Kidney capillary endothelial cell (primary cell): ENCODE measurements at places on chromosomes 7 and 10.

GRCh38 chr7:52719677-52720076 lies 315.8 kb upstream of the POM121L12 start:
- DNase-seq: no peak

DNA sequence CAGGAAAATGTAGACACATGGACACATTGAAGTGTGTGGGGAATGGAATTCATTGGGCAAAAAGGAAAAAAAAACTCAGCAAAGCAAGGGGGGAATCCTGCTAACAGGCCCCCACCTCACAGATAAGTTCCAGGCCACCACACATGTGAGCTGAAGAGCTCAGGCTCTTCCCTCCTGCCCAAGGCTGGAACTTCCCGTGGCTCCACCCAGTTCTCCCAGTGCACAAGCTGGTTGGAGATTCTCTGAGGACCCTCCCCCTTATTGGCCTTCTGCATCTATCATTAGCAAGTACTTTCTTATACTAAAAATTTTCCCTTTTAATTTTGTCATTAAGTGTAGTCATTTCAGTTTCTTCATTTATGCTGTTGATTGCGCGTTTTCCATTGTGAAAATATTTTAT lies 190.8 kb downstream of the CCSER2 start:
- DNase-seq: no peak

GRCh38 chr7:30598121-30598876 lies 3.6 kb downstream of the GARS1 start:
- DNase-seq: no peak

DNA sequence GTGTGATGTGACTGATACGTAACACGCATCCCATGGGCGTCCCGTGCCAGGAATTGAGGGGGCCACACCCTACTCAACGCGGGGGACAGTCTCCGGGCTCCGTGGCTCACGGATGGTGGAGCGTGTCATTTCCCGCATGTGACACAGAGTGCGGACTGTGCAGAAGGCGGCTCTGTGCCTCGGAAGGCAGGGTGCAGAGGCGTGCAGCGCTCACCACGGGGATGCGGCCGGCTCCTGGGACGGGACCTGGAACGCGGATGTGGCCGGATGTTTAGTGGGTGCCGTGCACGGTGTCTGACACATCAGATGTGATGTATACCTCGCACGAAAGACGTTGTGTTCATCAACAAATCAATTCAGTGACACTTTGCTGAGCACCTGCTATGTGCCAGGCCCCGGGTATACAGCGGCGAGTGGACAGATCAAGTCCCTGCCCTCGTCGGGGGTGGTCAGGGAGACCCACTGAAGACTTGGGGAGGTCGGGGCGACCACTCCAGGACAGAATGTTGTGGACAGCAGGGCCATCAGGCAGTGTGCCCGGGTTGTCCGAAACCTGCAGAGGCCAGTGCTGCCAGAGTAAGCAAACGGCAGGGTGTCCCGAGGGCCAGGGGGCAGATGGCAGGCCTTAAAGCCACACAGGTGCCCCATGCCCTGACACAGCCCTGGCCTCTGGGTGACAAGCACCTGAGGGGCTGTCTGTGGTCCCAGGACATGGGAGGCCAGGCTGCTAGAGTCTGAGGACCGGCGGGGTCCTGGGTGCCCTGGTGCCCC lies 38.1 kb downstream of the MICALL2 start:
- no peak for DNase-seq

- DNase-seq: no peak
Measured at GRCh38 chr7:9217204-9217603, 783.8 kb downstream of the NXPH1 start.

DNA sequence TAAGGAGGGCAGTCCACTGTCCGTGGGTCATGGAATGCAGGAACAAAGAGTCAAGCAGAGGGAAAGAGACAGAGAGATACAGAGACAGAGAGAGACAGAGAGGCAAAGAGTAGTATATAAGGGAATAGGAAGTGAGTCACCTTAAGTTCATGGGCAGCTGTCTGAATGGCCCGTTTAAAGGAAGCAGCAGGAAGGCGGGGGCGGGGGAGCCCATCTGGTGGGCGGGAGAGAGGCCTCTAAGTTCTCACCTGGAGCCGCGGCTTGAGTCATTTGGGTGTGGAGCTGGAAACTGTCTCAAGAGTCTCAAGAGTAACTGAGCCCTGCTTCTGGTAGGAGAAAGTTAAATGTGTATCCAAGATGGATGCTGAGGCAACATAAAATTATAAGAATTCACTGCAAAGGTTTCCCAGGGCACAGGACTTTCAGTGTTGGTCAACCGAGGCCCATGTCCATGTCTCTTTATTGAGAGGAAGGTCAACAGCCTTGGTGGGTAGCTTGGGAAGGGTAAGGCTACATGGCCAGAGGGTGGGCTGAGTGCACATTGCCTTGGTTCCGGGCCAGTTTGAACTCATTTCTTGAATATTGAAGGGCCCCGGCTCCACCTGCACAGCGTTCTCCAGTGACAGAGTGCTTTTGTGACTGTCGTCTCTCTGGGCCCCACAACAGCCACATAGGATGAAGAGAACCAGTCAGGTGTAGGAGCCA lies 85.5 kb upstream of the CACUL1 start:
- peak; percentile 33 for DNase-seq

GRCh38 chr7:151676759-151677158 lies 157.1 kb upstream of the RHEB start:
- no peak for DNase-seq

GRCh38 chr7:17466216-17466615 lies 167.8 kb downstream of the AHR start:
- DNase-seq: no peak

- no peak for DNase-seq
Measured at GRCh38 chr7:19202599-19202998, 57.4 kb upstream of the FERD3L start.

DNA sequence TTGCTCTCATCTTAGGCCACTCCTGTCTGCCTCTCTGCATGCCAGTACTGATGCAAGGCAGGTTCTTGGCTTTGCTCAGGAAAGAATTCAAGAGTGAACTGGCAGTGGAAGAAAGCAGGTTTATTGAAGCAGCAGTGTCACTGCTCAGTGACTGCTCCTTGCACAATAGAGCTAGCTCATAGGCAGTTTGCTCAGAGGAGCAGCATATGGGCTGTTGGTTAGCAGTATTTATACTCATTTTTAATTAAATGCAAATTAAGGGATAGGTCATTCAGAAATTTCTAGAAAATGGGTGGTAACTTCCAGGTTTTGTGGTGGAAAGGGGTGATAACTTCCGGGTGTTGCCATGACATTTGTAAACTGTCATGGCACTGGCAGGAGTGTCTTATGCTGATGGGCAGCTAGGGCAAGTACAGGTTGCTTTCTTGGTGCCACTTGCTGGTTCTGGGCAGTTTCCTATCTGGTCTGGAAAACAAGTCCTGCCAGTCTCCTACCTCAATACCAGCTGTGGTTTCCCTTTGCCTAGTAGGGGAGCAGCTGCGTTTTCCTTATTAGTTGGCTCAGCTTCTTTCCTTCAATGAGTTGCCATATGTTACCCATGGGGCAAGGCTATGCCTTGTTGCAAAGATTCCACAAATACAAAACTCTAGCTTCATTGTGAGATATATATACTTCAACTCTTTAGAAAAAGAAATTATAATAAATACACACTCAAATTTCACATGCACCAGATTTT lies 64.8 kb upstream of the CALD1 start:
- DNase-seq: no peak
